ENCODE measurements at places on chromosomes 7 and 10.

DNA sequence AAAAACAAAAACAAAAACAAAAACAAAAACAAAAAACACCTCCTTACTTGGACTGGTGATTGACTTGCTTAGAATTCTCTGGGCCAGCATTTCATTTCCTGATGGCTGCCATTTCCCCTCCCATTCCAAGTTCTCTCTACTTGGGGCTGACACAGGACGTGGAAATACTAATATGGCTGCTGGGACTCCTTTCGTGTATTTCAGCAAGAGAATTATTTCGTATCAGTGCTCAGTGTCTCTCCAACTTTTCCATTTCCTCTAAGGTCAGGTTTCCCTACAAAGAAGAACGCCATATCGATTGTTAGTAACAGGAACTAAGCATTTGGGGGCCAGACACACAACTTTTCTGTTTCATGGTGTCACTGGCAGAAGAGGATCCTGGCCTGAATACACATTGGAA, 22.5 kb upstream of the VAX1 start:
- DNase-seq = no peak

- DNase-seq = no peak
These were observed 184.5 kb downstream of the TRIL start for GRCh38 chr7:28773423-28774145.

GRCh38 chr7:28200598-28200997, 20.0 kb upstream of the JAZF1 start:
- DNase-seq = no peak

DNA sequence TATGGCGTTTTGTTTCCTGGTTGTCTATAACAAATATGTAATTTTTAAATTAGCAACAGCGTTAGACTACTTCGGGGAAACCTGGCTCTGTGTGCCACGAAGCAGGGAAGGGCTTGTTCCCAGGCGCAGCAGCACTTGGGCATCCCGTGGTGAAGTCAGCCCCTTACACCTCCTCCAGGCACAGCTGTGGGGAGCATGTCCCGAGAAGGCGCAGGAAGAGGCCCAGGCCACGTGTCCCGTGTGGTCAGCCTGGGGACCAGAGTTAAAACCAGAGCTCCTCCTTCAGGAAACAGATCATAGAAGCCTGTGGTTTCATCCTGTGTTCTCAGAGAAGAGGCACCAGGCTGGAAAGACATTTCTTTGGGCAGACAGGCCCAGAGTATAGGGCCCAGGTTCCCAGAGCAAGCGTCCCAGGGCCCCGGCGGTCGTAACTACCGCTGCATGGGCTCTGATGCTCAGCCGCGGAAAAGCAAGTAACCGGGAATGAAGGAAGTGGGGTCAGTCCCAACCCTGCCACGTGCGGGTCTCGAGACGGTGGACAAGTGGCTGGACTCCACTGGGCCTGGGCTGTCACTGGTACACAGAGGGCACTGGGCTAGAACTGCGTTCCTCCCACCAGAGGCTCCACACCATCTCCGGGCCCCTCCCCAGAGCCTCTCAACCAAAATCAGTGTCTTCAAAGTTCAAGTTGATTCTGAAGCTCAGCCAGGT, 7.1 kb downstream of the NUDT1 start:
- DNase-seq = peak; percentile 78

GRCh38 chr10:107430446-107430845, 265.9 kb upstream of the SORCS1 start:
- no peak for DNase-seq

GRCh38 chr10:109647627-109648026, 275.7 kb downstream of the XPNPEP1 start:
- no peak for DNase-seq

DNA sequence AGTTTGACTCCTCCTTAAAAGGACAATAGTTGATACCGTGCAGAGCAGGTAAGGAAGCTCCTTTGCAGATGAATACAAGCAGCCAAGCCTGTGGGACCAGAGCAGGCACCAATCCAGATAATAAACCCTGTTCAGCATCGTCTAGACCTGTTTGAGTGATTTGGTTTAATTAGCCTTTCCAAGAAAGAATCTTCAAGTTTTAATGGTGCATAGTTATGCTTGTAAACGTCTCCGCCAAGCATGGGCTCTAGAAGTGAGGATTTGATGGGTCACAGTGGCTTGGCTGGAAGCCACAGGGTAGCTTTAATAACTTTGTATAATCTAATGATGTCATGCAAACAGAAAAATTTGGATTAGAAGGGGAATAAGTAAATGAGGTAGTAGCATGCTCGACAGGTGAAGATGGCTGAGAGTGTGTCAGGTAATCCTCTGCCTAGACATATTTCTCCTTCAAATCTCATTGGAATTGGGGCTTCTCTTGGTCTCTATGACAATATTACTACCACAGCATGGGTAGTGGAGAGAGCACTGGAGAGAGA, 188.4 kb downstream of the DYNC1I1 start:
- no peak for DNase-seq

DNA sequence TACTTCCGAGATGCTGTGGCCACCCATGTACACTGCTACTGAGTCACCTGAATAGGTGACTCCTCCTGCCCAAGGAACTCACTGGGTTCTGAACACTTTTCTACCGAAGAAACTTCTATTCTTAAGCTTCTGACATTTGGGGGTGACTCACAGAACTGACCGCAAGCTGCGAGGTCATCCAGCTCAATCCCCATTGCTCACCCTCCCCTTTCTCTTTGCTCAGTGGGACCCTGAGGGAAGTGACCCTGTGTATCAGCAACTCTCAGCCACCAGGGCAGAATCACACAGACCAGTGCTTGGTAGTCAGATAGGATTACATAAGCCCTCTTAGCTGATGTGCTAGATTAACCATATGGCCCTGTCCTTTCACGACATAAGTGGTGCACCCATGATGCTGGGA, 46.3 kb downstream of the INSYN2A start:
- DNase-seq = no peak

DNA sequence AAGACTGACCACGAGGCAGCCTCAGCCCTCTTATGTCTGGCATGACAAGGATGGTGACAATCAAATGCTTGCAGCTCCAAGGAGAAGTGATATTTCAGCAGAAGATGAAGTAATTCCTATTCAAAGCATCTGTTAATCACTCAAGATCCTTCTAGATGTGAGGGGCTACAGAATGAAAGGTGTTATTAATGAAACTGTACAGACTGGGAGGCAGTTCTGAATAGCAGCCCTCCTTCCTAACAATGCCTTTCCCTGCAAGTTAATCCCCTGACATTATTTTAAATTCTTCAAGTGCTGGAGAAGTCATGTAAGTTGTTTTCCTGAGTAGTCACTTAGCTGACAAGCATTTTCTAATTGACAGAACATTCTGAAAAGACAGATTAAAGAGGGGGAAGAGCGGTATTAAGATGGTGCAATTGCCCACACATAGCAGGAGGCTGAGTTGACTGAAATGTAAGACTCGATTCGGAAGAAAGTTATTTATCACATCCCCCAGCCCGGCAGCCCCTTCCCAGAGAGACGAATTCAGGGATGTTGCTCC, 300.8 kb downstream of the GRID1 start:
- no peak for DNase-seq

GRCh38 chr10:115654961-115655360, 561.8 kb downstream of the ATRNL1 start:
- no peak for DNase-seq

GRCh38 chr7:99004216-99004615, 125.9 kb downstream of the TRRAP start:
- DNase-seq = no peak

GRCh38 chr7:158235862-158236261, 351.8 kb downstream of the PTPRN2 start:
- DNase-seq = no peak

DNA sequence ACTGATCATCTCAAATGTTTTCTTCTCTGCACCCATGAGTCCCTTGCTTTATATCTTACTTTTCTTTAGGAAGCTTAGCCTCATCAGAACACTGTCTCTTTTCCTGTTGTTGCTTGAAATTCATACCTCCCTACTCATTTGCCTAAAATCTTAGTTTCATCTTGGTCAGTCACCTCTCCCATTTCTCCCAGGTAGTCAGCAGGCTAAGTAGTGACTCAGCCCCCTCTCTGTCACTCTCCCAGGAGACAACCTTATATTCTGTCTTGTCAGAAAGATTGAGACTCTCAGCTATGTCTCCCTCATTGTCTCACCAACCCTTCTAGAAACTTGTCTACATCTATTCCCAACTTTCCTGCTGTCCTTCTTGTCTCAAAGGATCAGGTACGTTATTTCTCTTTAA, 280.9 kb downstream of the BBS9 start:
- DNase-seq = no peak

DNA sequence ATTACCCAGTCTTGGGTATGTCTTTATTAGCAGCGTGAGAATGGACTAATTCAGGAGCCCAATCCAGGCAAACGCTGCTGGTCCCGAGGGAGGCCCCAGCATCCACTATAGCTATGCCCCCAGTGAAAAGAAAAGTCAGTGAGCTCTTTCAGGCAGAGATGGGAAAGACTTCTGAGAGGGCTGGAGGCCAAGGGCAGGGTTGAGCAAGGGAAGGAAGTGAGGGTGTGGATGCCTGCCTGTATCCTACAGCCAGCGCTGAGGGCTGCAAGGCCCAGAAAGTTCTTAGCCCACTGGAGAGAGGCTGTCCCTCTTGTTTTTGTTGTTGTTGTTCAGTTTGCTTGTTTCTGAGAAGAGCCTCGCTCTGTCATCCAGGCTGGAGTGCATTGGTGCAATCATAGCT, 261.6 kb downstream of the ZEB1 start:
- DNase-seq = peak; percentile 53

- DNase-seq = no peak
These were observed 85.6 kb downstream of the PLPP4 start for GRCh38 chr10:120542591-120542990.

- no peak for DNase-seq
These were observed 378.8 kb upstream of the PODXL start for GRCh38 chr7:131935180-131935579.

DNA sequence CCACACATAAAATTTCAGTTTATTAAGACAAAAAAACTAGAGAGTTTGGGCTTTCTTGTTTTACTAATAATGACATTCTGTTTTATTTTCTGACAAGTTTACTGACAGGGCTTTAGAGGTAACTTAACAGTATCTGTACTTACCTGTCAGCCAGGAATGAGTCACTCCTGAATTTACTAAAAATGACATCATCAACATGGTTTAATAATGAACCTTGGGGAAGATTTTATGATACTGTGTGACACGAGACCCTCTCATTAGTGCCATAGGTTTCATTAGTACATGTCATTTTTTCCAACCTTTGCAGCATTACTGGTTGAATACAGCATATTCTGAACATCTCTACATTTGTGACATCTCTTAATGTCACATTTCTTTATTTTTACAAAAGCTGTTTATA, 131.1 kb downstream of the KCND2 start:
- DNase-seq = no peak

- DNase-seq = no peak
These were observed 89.7 kb upstream of the CSTF2T start for GRCh38 chr10:51789118-51789517.

GRCh38 chr10:60171436-60172013, 218.2 kb downstream of the ANK3 start:
- no peak for DNase-seq

GRCh38 chr7:155998766-155999630, 186.7 kb upstream of the SHH start:
- DNase-seq = no peak

GRCh38 chr7:27200761-27201579, 1.1 kb upstream of the HOXA13 start:
- DNase-seq = no peak

- no peak for DNase-seq
These were observed at the start of gene ENTPD1 for GRCh38 chr10:95756041-95756761. Gene ENTPD1 (plus strand): TSS chr10:95756163. CDS start chr10:95756240, 77 bp downstream.

- DNase-seq = no peak
These were observed 492 bp upstream of the VCL start for GRCh38 chr10:73997461-73997786.

Measured in Right ventricle myocardium superior (tissue), 1 donor.